ENCODE measurements at places on chromosomes 1 and 21.

DNA sequence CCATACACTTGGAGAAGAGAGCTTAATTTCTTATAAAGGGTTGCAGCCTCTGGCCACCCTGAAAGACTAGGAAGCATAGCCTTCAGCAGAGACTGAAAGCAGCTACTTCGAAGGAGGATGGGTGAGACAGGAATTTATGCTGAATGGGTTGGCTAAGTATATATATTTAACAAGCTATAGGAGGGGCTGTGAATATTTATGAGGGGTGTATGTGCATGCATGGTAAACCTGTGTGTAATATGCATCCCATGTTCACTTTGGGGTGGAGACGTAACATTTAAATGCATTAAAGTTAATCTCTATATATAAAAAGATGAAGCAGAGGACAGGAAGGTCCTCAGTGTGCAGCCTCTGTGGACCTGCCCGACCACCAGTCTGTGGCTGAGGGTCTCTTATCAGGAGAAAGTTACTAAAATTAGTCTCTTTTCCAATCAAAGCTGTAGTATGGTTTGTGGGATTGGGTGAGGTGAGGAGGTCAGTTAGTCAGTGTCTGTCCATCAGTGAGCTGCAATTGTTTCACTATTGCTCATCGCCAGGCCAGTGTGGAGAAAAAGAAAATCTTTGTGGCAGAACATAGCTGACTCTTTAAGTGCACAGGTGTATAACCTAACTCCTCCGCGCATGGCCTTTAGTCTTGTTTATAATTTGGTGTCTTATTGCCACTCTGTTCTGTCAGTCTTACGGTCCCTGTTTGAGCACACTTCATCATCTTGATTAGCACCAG lies 35.4 kb upstream of the DSCAM start:
- no peak for DNase-seq

- DNase-seq: no peak
These were observed 8.4 kb downstream of the RGS2 start for GRCh38 chr1:192817246-192817645.

DNA sequence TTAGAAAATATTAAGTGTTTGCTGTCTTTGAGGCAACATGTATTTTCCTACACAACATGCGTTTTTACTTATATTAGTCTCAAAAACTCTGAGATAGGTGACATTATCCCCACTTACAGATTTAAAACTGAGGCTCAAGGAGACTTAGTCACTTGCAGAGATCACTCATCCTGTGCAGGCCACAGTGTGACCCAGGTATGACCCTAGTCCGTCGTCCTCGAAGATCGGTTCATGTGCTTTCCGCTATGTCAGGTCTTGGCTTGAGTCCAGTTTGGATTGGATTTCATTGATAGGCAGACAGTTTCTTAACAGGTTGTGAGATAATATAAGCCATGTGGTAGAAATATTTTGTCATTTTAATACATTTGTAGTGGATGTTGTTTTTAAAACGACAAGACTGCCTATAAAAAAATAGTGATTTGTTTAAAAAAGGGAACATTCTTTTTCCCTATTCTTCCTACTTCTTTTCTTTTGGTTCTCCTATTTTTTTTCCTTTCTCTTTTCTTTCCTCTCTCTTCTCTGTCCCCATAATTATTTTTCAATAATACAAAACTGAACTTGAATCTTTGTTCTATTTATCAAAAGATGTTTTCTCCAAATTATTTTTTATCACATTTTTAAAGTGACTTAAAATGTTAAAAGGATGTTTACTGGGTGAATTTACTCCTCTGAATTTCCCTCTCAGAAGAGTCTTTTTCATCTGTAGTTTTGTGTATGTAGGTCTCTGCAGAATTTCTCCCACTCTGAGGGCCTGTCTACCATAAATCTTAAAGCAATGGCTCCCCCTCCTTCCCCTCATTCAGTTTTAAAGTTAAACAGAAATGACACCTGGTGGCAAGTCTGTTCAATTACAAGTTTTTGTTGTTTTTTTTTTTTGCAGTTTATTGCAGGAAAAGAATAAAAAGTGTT lies 81.8 kb downstream of the PHTF1 start:
- DNase-seq: no peak

DNA sequence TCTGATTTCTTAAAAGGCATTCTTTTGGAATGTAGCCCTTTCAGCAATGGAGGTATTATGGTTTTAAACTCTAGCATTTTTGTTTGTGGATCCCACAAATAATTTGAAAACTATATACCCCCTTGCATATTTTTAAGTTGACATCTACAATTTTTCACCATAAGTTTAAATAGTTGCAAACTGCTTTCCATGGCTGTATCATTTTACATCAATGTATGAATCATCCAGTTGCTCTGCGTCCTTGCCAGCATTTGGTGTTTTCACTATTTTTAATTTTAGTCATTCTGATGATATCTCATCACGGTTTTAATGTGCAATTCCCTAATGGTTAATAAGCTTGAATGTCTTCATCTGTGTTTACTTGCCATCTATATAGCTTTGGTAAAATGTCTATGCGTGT lies 20.7 kb downstream of the DIPK1A start:
- no peak for DNase-seq

DNA sequence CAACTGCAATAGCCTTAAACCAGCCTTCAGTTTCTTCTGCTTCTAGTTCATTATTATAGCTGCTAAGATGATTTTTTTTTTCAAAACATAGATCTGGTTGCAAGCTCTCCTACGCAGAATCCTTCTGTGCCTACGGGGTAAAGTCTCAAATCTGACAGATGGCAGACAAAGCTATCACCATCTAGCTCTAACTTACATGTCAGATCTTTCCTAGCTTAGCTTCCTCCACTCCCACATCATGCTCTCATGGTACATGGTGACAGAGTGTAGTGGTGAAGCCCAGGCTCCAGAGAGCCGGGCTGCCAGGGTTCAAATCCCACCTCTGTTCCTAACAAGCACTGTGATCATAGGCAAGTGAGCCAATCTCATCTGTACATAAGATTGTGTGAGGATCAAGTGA lies 24.2 kb upstream of the GUCA2B start:
- DNase-seq: no peak

DNA sequence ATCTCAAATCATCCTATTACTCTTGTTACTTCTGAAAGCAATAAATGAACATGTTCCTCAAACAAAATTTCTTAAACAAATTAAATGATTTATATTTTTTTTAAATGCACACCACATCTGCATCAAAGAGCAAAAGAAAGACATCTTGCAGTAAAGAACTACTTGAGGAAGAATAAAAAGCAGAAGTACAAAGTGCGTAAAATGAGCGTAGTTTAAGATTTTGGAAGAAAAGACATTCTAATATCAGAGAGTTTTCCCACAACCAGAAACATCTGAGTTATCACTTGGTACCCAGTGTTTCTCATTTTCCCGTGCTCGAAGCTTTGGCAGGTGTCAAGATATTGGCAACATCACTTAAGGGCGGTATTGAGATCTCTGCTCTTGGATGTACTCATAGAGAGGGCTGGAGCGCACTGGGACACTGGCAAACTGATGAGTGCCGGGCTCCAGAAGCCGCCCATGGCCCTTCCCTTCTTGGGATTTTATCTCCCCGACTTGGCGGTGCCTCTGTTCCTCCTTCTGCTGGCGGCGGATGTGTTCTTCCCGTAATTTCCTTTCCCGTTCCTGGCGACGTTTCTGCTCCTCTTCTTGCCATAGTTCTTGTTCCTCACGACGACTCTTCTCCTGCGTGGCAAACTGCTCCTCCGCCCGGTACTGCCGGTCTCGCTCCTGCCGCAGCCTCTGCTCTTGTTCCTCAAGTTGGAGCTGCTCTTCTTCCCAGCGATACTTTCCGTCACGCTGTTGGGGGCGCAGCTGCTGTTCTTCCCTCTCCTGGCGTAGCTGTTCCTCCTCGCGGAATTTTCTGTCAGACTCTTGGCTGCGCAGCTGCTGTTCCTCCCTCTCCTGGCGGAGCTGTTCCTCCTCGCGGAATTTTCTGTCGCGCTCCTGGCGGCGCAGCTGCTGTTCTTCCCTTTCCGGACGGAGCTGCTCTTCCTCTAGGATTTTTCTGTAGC lies 7.9 kb downstream of the TCHH start:
- DNase-seq: no peak

- no peak for DNase-seq
These were observed 45.0 kb upstream of the BCL10 start for GRCh38 chr1:85321237-85321964.

GRCh38 chr1:31019401-31019800 lies 46.1 kb downstream of the PUM1 start:
- no peak for DNase-seq

- DNase-seq: no peak
These were observed 610.8 kb downstream of the SMYD3 start for GRCh38 chr1:245896258-245896657.
